ENCODE measurements at places on chromosomes 3 and 15.

DNA sequence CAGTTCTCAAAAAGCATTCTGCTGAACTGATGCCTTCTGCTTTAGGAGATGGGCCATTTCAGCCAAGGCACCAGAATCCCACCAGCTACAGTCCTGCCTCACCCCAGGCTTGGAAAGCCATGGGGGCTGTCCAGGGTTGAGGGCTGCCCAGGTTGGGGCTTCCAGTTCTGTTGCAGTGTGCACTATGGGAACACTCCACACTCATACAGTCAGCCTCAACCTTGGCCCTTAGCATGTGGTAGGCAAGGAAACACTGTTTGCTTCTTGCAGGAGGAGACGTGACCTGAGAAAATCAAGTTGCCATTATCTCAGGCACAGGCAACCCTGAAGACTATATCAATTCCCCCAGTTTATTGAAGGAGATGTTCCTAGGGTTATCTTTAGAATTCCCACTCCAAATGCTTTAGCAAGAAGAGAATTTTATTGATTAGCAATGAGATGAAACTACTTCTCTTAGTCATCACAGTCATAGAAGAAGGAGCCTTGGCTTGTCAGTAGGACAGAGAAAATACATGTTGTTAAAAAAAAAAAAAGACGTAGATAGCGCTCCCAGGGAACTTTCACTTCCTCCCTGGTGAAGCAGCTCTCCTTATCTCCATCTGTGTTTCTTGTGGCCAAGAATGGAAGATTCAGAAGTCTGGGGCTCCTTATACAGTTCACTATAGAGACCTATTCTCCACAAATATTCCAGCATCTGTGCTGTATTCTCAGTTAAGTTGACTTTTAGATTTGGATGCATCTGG lies 38.3 kb upstream of the IL12A start:
- DNase-seq, result no peak

GRCh38 chr15:64001148-64001547 lies 45.1 kb downstream of the DAPK2 start:
- DNase-seq, result no peak

DNA sequence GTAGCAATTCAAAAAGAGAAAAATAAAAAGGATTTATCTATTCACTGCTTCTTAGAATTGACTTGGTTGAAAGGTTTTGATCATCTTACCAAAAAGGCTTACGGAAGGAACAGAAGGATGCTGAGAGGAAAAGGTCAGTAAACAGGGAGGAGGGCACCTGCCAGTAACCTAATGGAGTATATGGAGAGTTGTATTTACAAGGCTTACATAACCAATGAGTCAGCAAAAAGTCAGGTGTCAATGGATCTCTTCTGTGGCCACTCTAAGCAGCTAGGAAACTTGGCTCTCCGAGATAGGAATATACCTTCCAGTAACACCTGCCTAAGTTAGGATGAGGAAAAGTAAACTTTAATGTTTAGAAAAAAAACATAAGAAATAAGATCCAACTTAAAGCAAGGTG lies 80.5 kb upstream of the PLXND1 start:
- no peak for DNase-seq

- DNase-seq, result no peak
Observed at GRCh38 chr3:147799601-147800000, 390.4 kb downstream of the ZIC1 start.

DNA sequence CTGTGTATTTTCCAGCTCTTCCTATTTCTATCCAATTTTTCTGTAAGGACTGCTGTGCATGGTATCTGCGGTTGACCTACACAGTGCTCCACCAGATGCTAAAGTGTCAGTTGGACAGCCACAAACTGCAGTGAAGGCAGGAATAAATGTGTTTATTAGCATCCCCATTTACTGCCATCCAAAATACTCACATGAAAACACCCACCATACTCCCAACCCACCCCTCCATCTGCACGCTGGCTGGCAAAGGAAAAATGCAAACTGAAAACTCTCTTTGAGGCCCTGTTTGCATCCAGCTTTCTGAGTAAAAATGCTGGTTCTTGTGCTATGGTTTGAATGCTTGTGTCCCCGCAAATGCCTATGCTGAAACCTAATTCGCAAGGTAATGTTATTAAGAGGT lies 515.5 kb downstream of the ZNF385D start:
- no peak for DNase-seq

DNA sequence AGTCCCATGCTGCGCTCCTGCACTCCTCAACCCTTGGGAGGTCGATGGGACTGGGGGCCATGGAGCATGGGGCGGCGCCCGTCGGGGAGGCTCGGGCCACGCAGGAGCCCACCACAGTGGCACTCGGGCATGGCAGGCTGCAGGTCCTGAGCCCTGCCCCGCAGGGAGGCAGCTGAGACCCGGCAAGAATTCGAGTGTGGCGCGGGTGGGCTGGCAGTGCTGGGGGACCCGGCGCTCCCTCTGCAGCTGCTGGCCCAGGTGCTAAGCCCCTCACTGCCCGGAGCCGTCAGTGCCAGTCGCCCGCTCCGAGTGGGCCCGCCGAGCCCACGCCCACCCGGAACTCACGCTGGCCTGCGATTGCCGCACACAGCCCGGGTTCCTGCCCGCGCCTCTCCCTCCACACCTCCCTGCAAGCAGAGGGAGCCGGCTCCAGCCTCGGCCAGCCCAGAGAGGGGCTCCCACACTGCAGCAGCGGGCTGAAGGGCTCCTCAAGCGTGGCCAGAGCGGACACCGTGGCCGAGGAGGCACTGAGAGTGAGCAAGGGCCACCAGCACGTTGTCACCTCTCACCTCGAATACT lies 200.3 kb downstream of the ROBO2 start:
- no peak for DNase-seq

GRCh38 chr3:156553705-156554356 lies 1.1 kb downstream of the SSR3 start:
- DNase-seq, result no peak

DNA sequence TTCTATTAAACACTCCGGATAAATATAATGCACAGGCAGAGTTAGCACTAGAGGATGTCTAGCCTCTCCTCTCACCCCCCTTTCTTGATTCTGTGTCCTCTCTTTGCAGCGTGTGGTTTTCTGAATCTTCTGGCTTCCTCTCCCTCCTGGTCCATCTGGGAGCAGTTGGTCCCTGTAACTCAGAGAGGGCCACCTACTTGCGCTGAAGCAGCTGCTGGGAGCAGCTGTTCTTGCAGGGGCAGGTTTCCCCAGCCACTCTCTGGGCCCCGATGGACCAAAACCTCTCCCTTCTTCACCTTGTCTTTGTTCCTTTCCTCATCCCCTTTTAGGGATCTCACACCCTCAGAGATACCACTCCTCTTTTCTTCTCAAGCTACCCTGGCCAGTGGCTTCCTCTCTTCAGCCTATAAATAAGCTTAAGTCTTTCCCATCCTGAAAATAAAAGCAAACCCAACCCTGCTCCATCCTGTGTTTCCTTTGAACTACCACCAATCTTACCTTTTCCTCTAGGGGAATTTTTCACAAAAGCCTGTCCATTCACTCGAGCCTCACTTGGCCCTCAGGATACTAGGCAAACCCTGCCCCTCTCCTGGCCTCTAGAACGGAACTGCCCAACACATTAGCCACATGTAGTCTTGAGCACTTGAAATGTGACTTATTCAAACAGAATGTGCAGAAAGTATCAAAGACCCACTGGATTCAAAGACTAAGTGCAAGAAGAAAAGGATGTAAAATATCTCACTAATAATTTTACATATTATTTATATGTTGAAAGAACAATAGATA lies 59.7 kb downstream of the STARD5 start:
- DNase-seq, result no peak
